ENCODE measurements at places on chromosomes 7 and 10. TPM values are rescaled to one million over a fixed set of nuclear protein-coding genes. Genes with fewer than 3 reads are reported as not detected.
A peak's percentile ranks its signal among the peaks of the same experiment; 100 is the strongest.

DNA sequence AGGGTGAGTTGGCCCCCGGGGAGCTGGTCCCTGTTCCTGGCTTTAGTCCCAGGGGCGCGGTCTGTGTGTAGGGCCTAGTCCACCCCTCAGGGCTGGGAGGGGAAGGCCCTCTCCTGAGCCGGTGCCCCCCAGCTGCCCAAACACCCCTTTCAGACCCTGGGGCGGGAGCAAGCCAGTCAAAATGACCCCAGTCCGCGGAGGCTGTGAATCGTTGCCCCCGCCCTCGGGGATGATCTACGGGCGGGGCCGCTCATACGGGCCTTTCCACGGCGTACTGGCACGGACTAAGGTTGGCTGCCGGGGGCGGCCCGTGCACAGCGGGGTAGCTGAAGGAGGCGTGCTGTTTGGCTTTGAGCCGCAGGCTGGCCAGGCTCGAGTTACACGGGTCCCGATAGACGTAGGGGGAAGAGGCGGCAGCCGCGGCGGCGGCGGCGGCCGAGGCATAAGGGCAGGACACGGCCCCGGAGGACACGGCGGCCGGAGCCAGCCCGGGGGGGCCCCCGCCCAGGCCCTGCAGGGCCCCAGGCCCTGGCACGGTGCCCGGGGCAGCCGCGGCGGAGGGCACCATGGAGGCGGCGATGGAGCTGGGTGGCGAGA lies 4.3 kb downstream of the ELOVL3 start:
- H3K27me3 ChIP-seq, result peaks cover 50% of the 10 kb centered on the region
- DNase-seq, result no peak
- no peaks in the 10 kb centered on the region for H3K36me3 ChIP-seq
- peaks cover 18% of the 10 kb centered on the region for H3K4me1 ChIP-seq
- peak overlapping the region; percentile 80 for H3K4me3 ChIP-seq

DNA sequence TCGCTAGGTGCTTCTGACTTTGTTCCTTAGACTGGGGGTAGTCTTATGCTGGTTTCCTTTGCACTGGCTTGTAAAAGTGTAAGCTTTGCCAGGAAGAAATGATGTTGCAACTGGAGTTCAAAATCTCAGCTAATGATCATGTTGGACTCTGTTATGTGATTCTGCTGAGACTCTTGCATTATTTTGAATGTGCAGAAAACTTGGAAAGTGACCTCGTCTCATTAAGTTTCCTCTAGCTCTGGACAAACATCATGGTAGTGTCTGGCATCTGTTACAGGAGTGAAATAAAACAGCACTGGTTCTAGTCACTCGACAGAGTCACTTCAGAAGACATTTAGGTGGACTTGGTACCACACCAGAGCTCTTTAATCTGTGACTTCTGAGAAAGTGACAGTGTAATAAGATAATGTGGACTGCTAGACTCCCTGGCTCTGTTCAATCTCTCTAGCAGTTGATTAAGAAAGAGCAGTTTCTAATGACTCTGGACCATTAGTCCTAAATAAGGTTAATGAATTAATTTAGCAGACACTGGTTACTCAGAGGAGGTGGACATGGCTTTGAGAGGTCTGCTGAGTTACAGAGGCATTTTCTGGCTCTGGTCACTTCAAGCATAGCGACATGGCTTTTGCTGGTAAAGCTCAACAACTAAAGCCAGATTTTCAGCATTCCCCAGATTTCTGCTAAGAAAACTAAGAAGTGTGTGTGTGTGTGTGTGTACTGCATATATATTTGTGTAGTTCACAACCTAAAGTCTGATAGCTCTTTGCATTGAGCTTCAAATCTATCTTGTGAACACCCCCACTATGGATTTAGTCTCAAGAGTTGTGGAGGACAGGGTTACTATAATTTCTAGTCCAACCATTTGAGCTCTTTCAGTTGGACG lies 2.0 kb downstream of the NRP1 start:
- H3K4me1 ChIP-seq, result peaks cover 14% of the 10 kb centered on the region
- no peak overlapping the region for H3K27ac ChIP-seq
- H3K27me3 ChIP-seq, result peaks cover 53% of the 10 kb centered on the region
- no peaks in the 10 kb centered on the region for H3K36me3 ChIP-seq

DNA sequence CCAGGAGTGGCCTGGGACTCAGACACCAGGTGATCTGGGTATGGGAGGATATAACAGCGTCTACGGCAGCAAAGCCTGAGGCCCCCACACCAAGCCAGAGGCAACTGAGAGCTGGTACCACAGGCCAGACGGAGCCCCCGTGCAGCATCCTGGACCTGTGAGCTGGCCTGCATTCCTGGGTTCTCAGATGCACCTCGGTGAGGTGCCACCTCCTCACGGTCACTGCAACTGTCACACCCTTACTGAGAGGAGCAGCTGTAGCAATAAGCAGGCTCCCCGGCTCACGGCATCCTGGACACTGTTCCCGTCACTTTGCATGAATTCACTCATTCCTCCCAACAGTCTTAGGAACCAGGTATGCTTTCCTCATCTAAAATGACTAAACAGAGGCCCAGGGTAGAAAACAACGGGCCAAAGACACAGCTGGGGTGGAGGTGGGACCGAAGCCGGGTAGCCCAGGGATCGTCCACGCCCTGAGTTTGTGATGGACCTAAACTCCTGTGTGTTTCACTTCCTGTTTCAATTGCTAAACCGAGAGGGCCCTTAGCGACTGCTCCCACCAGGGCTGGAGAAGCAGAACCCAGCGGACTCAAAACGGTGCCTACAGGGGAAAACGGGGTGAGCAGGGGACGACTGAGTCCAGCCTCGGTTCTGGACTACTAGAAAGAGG lies 98.7 kb downstream of the CTBP2 start:
- H3K4me3 ChIP-seq, result no peak overlapping the region
- H3K36me3 ChIP-seq, result no peaks in the 10 kb centered on the region
- peaks cover 13% of the 10 kb centered on the region for H3K4me1 ChIP-seq
- no peak overlapping the region for H3K27ac ChIP-seq

The ABCA13 gene
- total RNA-seq, result 0.17 TPM

The CALD1 gene
- total RNA-seq, result not detected

The ADRA2A gene
- not detected for total RNA-seq

The ITPRID1 gene
- not detected for total RNA-seq

The FOXI2 gene
- total RNA-seq, result not detected

The ADRB1 gene
- total RNA-seq, result 0.91 TPM

DNA sequence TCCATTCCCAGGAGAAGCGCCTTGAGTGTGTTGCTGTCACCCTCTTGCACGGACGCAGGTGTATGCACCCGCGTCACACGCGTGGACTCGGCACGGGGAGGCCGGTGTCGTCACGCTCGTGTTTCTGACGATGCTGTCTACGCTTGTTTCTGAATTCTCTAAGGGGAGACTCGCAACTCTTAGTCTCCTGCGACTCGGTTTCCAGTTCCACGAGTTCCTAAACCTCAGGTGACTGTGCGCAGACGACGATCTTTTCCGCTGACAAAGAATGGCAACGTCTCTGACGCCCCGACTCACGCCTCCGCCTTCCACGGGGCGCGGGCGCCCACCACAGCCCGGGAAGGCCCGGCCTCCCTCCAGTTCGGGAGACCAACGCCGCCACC lies 579 bp downstream of the IDI1 start:
- DNase-seq, result no peak
- no peaks in the 10 kb centered on the region for H3K27me3 ChIP-seq
- peak overlapping the region; percentile 97 for H3K27ac ChIP-seq
- H3K4me1 ChIP-seq, result peaks cover 53% of the 10 kb centered on the region
- peak overlapping the region; percentile 95 for H3K4me3 ChIP-seq

GRCh38 chr10:71075759-71076472 lies 136.5 kb upstream of the UNC5B start:
- H3K4me3 ChIP-seq, result no peak overlapping the region
- no peaks in the 10 kb centered on the region for H3K36me3 ChIP-seq
- no peak overlapping the region for H3K27ac ChIP-seq
- H3K27me3 ChIP-seq, result no peaks in the 10 kb centered on the region

The DEPP1 gene
- total RNA-seq, result not detected

- no peak overlapping the region for H3K27ac ChIP-seq
- DNase-seq, result no peak
- no peaks in the 10 kb centered on the region for H3K4me1 ChIP-seq
These were observed 237.7 kb downstream of the ETV1 start for GRCh38 chr7:13751766-13752165.

- H3K4me1 ChIP-seq, result peaks cover 26% of the 10 kb centered on the region
- no peak overlapping the region for H3K27ac ChIP-seq
- H3K36me3 ChIP-seq, result no peaks in the 10 kb centered on the region
- H3K27me3 ChIP-seq, result peaks cover 60% of the 10 kb centered on the region
- peak; percentile 55 for DNase-seq
- peak overlapping the region; percentile 50 for H3K4me3 ChIP-seq
These were observed 7.2 kb downstream of the RBM20 start for GRCh38 chr10:110651044-110651958.

GRCh38 chr7:93948106-93948505 lies 26.6 kb downstream of the GNG11 start:
- no peak overlapping the region for H3K4me3 ChIP-seq
- no peak overlapping the region for H3K27ac ChIP-seq
- no peak for DNase-seq
- H3K27me3 ChIP-seq, result no peaks in the 10 kb centered on the region
- H3K4me1 ChIP-seq, result no peaks in the 10 kb centered on the region
- H3K36me3 ChIP-seq, result no peaks in the 10 kb centered on the region

- peaks cover 34% of the 10 kb centered on the region for H3K36me3 ChIP-seq
- peaks cover 16% of the 10 kb centered on the region for H3K4me1 ChIP-seq
- no peaks in the 10 kb centered on the region for H3K27me3 ChIP-seq
- no peak overlapping the region for H3K27ac ChIP-seq
- DNase-seq, result no peak
These were observed 16.3 kb downstream of the MTPN start for GRCh38 chr7:135960709-135961451.

DNA sequence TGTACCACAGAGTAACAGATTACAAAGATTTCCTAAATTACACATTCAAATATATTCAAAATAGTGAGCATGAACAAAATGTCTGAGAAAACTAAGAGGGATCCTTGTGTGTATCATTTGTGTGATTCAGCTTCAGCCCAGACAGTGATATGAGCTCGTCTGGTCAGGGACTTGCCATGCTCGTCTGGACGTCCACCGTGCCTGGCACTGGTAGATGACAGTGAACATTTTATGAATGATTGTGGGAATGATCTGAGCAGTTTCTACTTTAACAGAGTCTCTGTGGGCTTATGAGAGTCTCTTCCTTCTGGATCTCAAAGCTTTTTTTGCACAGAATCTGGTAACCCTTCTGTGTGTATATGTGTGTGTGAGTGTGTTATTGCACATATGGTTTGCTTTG lies 34.2 kb upstream of the ANKRD2 start:
- peaks cover 2% of the 10 kb centered on the region for H3K27me3 ChIP-seq
- no peak overlapping the region for H3K4me3 ChIP-seq
- H3K27ac ChIP-seq, result no peak overlapping the region
- H3K36me3 ChIP-seq, result no peaks in the 10 kb centered on the region
- peaks cover 6% of the 10 kb centered on the region for H3K4me1 ChIP-seq

Measured in activated naive CD8-positive, alpha-beta T cell treated with anti-CD3 and anti-CD28 coated beads, Interleukin-2, amount 10 ng/mL, durations not matched to agents 7 days and 5 days (primary cell).